ENCODE measurements at places on chromosomes 7 and 10. TPM values are rescaled to one million over a fixed set of nuclear protein-coding genes. Genes with fewer than 3 reads are reported as not detected.
A peak's percentile ranks its signal among the peaks of the same experiment; 100 is the strongest.

FAM25A gene
- total RNA-seq = not detected

HUS1 gene
- 29.5 TPM for total RNA-seq

DNA sequence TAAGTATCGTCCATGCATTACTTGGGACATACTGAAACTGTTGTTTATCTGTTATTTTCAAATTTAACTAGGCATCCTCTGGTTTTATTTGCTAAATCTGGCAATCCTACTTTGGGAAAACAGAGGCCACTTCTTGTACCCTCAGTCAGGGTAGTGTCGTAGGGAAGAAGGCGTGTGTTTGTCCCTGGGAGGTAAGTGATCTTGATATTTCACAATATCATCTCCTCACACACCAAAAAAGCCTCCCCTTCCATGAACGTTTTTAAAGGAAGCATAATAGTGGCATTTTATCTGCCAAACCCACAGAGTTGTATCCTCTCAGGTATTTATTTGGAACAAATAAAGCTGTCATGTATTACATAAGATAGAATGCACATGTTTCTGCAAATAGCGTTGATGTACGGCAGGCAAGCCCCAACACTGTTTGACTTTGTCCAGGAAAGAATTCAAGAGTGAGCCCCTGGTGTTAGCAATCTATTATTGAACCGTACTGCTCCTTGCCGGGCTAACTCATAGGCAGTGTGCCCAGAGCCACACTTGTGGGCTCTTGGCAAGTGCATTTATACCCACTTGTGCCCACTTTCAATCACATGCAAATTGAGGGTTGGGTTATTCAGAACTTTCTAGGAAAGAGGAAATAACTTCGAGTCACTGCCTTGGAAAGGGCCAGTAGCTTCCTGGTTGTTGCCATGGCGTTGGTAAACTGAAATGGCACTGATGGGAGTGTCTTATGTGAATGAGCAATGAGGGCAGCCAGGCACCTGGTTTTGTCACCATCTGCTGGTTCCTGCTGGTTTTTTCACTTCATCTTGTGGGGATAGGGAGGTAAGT is 266.0 kb downstream of the USP6NL start:
- no peak overlapping the region for H3K27ac ChIP-seq
- H3K36me3 ChIP-seq = no peaks in the 10 kb centered on the region
- H3K4me3 ChIP-seq = no peak overlapping the region
- no peaks in the 10 kb centered on the region for H3K4me1 ChIP-seq
- H3K27me3 ChIP-seq = no peaks in the 10 kb centered on the region

DNA sequence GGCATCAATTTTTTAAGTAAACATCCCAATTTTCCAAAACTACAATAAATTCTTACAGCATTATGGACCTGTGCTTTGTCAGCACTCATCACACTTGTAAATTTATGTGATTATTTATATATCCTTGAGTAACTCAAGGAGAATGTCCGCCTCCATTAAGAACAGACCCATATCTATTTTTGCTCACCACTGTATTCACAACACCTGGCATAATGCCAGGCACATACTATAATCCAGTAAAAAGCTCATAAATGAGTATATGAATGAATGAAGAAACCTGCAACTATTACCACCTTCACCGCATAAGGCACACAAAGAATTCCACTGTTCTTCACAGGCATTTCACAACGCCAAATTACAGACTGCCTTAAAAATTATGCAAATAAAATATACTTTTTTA is 46.9 kb downstream of the MINDY3 start:
- no peak overlapping the region for H3K27ac ChIP-seq
- no peaks in the 10 kb centered on the region for H3K36me3 ChIP-seq

DNA sequence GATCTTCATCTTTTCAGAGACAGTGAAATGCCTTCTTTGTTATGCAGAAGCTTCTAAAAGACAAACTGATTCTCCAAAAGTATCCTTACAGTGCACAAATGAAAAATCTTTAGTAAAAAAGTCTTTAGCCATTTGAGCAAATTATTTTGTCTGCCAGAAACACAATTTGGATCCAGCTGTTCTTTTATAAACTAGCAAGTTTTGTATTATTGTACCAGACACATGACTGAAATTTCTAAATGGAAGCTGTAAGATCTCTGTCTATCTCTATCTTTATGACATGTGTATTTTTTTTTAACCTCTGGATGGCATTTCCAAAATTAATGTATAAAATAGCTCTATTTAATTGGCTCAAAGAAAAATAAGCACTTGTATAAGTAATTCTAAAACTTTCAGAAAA is 68.3 kb downstream of the VIPR2 start:
- H3K36me3 ChIP-seq = no peaks in the 10 kb centered on the region
- H3K27me3 ChIP-seq = no peaks in the 10 kb centered on the region
- no peaks in the 10 kb centered on the region for H3K4me1 ChIP-seq
- H3K27ac ChIP-seq = no peak overlapping the region

GRCh38 chr7:118169146-118169545 is 14.8 kb upstream of the LSM8 start:
- H3K27ac ChIP-seq = no peak overlapping the region
- no peaks in the 10 kb centered on the region for H3K27me3 ChIP-seq
- DNase-seq = no peak
- H3K4me3 ChIP-seq = no peak overlapping the region

DNA sequence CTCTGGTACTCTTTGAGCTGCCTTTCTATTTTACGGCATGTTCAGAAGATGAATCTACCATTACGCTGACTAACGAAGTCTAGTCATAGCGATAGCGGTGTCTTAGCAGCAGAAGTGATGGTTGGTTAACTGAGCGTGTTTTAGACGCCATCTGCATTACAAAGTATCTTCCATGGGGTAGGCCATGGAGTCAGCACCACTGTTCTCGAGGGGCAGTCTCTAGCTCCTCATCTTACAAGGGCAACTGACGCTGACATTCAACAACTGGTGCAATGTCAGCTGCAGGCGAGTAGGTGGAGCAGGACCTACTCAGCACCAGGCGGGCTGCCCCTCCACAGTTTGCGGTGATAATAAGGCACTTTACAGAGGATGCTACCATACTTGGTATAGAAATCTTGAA is 88.7 kb downstream of the ADARB2 start:
- H3K4me3 ChIP-seq = no peak overlapping the region
- DNase-seq = no peak
- no peak overlapping the region for H3K27ac ChIP-seq

GRCh38 chr10:117271427-117271826 is 30.5 kb downstream of the SLC18A2 start:
- DNase-seq = no peak
- H3K4me3 ChIP-seq = no peak overlapping the region
- H3K27ac ChIP-seq = no peak overlapping the region
- H3K4me1 ChIP-seq = no peaks in the 10 kb centered on the region

- no peak overlapping the region for H3K4me3 ChIP-seq
- H3K27ac ChIP-seq = no peak overlapping the region
- no peaks in the 10 kb centered on the region for H3K36me3 ChIP-seq
- H3K4me1 ChIP-seq = no peaks in the 10 kb centered on the region
Observed at GRCh38 chr10:123202506-123202905, 48.3 kb downstream of the BUB3 start.

DNA sequence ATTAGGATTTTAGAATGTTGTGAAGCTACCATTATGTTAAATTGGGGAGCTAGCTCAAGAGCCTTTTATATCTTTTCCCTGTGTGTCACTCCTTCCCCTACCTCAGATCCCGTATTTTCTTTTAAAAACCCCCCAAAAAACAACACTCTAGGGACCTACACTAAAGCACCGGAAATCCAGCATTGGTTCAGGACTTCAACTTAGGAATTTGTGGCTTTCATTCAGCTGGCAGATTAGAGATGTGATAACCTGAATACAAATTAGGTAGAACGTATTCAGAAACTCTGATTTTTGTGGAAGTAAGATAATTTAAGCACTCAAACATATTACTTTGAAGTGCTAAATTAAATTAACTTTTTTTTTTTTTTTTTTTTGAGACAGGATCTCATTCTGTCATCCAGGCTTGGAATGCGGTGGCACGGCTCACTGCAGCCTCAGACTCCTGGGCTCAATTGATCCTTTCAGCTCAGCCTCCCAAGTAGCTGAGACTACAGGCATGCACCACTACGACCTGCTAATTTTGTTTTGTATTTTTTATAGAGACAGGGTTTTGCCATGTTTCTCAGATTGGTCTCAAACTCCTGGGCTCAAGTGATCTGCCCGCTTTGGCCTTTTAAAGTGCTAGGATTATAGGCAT is 6.8 kb downstream of the TBC1D12 start:
- DNase-seq = no peak
- H3K4me3 ChIP-seq = no peak overlapping the region
- no peaks in the 10 kb centered on the region for H3K36me3 ChIP-seq
- peaks cover 8% of the 10 kb centered on the region for H3K4me1 ChIP-seq
- no peak overlapping the region for H3K27ac ChIP-seq

GRCh38 chr7:112882511-112882910 is 92.3 kb upstream of the TMEM168 start:
- H3K36me3 ChIP-seq = no peaks in the 10 kb centered on the region
- H3K27ac ChIP-seq = no peak overlapping the region
- H3K4me3 ChIP-seq = no peak overlapping the region

DNA sequence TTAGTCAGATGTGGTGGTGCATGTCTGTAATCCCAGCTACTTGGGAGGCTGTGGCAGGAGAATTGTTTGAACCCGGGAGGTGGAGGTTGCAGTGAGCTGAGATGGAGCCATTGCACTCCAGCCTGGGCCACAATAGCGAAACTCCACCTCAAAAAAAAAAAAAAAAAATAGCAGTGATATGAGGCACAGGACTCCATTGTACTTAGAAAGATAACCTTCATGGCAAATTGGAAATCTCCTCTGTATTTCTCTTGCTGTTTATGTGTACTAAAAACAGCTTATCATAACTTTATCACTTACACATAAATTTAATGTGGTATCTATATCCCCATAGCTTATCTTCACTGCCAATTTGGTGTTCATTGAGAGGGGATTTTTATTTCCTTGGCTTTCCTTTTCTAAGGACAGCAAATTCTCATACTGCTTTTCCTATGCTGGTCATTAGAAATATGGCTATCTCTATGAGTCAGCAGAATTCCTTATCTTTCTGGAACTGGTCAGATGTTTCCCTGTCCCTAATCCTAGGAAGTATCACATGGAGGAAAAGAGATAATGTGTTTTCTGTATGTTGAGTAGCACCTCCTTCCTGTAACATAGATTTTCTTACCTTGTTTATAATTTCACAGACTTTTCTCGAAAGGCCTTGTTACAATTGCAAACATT is 40.6 kb upstream of the ZEB1 start:
- H3K36me3 ChIP-seq = no peaks in the 10 kb centered on the region
- DNase-seq = no peak
- H3K4me1 ChIP-seq = no peaks in the 10 kb centered on the region
- no peak overlapping the region for H3K27ac ChIP-seq
- no peak overlapping the region for H3K4me3 ChIP-seq

DNA sequence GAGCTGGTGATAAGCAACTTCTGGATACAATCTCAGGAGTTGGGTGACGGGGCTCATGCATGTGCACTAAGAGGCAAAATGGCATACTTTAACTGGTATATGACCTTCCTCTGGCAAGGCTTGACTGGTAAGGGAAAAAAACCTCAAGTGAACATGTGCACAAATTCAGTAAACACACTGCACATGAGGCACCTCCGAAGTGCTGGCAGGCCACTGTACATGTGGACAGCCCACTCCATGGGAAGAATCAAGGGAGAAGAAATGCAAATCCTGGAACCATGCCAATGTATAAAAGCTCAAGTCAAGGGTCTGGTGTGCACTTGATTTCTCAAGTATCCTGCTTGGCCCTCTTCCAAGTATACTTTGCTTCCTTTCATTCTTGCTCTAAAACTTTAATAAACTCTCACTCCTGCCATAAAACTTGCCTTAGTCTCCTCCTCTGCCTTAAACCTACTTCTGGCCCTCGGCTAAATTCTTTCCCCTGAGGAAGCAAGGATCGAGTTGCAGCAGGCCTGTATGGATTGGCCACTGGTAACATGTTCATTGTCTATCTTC is 167.2 kb downstream of the RAMP3 start:
- no peak for DNase-seq
- no peaks in the 10 kb centered on the region for H3K4me1 ChIP-seq
- H3K27me3 ChIP-seq = no peaks in the 10 kb centered on the region
- no peak overlapping the region for H3K4me3 ChIP-seq
- H3K36me3 ChIP-seq = no peaks in the 10 kb centered on the region

DNA sequence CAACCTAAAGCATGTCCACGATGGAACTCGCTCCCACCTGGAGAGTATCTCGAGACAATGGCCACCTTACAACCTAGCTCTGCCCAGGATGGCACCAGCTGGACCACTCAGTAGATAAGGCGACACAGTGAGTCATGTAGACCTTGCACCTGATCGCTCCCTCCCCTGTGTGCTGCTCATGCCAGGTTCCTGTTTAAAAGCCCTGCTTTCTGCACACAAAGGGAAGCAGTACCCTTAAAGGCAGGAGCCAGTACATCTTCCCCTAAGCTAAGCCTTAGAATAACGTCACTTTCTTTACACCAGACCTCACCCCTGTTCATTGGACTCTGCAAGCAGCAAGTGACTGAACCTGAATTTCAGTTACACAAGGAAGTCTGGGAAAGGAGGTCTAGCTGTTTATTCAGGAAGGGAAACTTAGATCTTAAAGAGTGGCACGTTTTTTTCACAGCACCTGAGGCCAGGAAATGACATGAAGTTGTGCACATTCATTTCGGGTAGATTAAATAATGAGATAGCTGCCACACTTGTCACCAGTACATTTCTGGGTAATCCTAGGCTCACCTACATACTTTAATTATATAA is 117.9 kb downstream of the MTPAP start:
- H3K4me1 ChIP-seq = no peaks in the 10 kb centered on the region
- DNase-seq = no peak
- H3K27me3 ChIP-seq = no peaks in the 10 kb centered on the region
- H3K27ac ChIP-seq = no peak overlapping the region

DNA sequence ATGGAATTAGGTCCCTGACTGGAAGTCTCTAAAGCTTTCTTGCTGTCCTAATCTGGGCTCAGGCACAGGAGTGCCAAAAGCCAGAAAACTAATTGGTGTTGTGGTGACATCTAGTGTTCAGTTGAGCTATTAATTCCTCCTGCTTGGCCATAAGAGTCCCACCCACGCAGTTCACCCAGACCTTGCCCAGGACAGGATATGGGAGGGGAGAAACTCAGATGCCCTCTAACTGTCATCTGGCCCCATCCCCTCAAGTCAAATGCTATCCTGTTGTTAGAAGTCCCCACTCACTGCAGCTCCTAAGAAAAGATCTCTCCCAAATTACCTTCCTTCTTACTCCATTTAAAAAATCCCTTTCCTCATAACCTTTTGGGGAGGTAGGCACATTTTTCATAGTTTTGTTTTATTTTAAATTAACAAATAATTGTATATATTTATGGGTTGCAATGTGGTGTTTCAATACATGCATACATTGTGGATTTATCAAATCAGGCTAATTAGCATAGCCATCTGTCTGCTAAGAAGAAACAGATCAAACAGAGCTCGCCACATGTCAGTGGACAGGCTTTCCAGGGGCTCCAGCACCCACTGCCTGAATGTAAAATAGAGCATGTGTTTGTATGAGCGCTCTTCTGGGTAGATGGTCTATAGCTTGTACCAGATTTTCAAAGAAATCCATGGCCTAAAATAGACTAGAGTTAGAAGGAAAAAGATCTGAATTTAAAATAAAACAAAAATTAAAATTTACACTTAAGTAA is 84.0 kb downstream of the GSAP start:
- no peak overlapping the region for H3K4me3 ChIP-seq
- H3K27me3 ChIP-seq = no peaks in the 10 kb centered on the region
- no peak overlapping the region for H3K27ac ChIP-seq
- no peaks in the 10 kb centered on the region for H3K36me3 ChIP-seq
- peak; percentile 90 for DNase-seq

GRCh38 chr7:80106498-80107113 is 28.0 kb upstream of the GNAI1 start:
- no peak overlapping the region for H3K27ac ChIP-seq
- DNase-seq = no peak
- H3K4me3 ChIP-seq = no peak overlapping the region
- no peaks in the 10 kb centered on the region for H3K27me3 ChIP-seq
